ENCODE measurements at places on chromosomes 2 and 18.
A peak's percentile ranks its signal among the peaks of the same experiment; 100 is the strongest.

GRCh38 chr2:7014174-7014640 is 97.0 kb downstream of the RNF144A start:
- DNase-seq: no peak

GRCh38 chr18:55462652-55463051 is 125.3 kb downstream of the TCF4 start:
- DNase-seq: no peak

DNA sequence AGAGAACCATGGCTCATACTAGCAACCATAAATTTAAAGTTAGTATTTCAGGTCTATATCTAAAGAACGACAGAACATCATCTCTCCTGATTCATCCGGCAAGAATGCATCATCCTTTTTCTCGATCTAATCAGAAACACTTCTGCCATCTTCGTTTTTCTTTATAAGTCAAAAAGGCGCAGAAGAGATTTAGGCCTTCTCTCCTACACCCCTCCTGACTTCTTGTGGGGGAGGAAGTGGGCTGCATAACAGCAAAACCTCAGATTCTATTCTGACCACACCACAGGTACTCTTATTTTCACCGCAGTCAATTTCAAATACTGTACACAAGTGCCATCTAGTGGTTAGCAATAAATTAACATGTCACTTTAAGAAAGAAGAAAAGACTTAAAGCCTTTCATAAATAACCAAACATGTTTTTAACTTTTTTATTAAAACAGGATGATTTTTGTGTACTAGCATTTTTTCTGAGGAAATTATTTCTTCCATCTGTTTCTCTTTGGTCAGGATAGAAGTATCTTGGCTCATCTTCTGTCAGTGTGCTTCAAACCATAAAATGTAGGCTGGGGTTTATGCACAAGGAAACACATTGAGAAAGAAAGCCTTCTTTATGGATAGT is 48.4 kb upstream of the PIK3C3 start:
- peak; percentile 32 for DNase-seq

DNA sequence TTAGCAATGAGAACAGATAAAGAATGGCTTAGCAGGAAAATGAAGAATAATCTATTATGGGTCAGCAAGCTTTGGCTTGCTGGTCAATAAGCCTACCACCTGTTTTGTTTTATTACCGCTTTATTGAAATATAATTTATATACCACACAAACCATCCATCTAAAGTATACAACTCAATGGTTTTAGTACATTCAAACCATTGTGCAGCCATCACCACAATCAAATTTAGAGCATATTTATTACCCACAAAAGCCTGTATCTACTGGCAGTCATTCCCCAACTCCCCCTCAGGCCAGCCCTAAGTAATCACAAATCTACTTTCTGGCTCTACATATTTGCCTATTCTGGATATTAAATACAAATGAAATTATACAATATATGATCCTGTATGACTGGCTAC is 17.2 kb downstream of the PPP3R1 start:
- DNase-seq: no peak

- no peak for DNase-seq
Observed at GRCh38 chr2:190789074-190790004, 91.3 kb upstream of the GLS start.

- DNase-seq: peak; percentile 37
Observed at GRCh38 chr2:182240862-182241371, 185.9 kb downstream of the PDE1A start.

DNA sequence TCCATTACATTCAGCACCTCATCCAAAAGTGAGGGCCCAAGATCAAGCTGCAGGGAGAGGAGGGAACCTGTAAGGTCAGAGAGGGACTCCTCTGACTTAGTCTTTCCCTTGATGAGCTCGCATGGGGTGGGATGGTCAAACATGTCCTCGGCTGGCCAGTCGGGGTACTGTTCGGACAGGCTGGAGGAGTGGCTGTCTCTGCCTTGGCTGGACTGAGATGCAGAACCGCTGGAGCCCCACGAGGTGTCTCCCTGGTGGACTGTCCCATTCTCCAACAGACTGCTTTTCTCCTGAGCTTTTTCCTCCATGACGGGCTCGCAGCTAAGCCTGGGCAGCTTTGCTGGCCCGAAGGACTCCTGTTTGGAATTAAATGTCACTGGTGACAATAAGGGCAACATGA is 25.6 kb downstream of the CDC42EP3 start:
- DNase-seq: no peak

- DNase-seq: no peak
Observed at GRCh38 chr2:9057939-9058761, 54.7 kb upstream of the MBOAT2 start.

- DNase-seq: no peak
Observed at GRCh38 chr2:240123821-240124650, 12.1 kb downstream of the COPS9 start.

DNA sequence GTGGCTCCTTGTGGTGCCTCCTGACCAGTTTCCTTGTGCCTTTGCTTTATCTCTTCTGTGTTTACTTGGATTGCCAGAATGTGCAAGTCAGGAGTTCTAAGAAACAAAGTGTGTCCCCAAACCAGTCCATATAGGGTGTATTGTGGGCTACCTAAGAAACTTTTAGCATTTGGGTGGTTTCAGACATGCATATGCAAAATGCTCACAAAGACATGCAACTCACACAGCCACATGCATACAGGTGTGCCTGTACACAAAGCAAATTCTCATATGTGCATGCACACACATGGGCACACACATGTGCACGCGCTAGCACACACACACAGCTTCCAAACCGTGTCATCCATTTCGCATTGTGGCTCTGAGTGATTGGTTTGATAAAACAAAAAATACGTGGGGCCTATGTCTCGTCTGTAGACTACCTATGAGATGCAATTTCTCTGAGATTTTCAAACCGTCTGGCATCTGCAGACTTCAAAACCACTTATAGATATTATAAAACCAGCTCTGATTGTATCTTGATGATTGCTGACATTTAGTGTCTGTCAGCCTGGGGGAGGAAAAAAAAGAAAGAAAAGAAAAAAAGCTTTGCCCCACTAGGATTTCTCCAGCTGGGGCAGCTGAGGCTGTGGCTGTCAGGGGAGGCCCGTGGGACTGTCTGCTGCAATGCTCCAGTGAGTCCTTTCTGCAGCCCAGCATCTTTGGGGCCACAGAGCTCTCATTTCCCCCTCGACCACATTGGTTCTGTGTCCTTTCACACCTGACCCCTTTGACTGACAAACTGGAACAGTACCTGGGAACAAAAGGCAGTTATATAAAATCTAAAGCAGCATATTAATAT is 556.1 kb downstream of the CMPK2 start:
- no peak for DNase-seq

GRCh38 chr2:203359450-203359849 is 31.3 kb downstream of the ABI2 start:
- no peak for DNase-seq
